ENCODE measurements at places on chromosomes 16 and 17.
A peak's percentile ranks its signal among the peaks of the same experiment; 100 is the strongest.

- no peak for DNase-seq
These were observed 26.7 kb downstream of the CCL4 start for GRCh38 chr17:36130346-36130745.

DNA sequence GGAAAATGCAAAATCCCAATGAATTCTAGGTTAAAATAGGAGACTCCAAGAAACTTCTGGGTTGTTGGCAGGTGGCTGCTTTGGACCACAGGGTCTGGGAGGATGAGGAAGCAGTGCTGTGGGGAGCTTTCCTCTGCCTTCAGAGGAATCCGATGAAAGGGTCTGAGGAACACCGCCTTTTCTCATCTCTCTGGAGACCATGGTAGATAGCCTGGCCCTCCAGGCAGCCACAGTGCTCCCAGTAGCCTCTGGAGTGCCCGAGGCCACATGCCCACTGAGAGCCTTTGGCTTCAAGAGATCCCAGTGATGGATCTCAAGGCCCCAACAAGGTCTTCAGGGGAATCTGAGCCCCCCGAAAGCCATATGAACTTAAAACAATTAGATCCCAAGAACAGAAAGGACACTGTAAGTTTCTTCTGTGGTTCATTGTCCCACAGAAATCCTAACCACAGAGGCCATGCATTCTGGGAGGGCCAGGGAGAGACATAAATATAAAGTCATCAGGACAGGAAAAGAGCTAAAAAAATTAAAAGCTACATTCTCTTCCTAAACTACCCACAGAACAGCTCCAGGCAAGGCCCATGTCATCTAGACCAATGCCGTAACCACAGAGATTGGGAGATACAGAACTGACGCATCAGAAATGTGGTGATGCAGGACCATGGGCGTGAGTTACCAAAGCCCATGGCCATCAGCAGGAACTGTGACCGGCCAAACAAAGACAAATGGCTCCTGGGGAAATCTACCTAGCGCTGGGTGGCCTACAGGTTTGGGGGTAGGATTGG is 24.3 kb downstream of the TK2 start:
- DNase-seq: no peak

GRCh38 chr17:61157246-61157886 is 242.3 kb upstream of the TBX2 start:
- no peak for DNase-seq

GRCh38 chr17:81339534-81340296 is 44.6 kb upstream of the SLC38A10 start:
- peak; percentile 67 for DNase-seq

- DNase-seq: no peak
These were observed 18.8 kb upstream of the GLG1 start for GRCh38 chr16:74625500-74626350.

DNA sequence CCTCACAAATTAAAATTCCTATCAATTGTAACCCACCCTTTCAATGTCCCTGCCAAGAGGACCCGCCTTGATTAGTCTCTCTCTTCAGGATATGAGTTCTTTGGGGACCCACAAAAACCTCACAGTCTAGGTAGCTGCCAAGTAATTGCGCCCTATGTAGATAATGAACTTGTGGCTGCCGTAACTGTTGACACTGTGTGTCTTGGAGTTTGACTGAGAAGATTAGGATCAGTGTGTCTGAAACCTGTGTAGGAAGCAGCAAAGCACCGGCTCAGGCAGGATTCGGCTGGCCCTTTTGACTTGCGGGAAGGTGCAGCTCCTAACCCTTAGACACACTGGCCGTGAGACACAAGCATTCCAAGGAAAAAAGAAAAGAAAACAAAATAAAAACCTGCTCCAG is 17.8 kb upstream of the SLC6A4 start:
- DNase-seq: no peak

DNA sequence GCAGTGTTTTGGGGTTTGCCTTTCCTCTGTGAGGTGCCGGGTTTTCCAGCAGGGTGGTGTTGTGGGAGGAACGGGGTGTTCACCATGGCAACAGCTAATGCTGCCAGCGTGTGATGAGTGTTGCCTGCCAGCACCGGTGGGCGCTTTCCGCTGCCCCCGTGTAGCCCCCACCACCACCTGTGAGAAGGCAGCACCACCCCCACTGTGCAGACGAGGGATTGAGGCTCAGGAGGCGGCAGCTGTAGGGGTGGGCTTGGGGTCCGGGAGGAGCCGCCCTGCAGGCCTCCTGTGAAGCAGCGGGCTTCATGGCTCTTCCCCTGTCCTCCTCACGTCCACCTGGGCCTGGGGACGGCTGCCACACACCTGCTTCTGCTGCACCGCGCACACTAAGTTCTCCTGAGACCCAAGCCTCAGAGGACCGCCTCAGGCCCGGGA is 5.2 kb downstream of the RAB40C start:
- DNase-seq: peak; percentile 50

- no peak for DNase-seq
These were observed 631 bp downstream of the TBL3 start for GRCh38 chr16:1972490-1972877.

- peak; percentile 48 for DNase-seq
These were observed 3.2 kb upstream of the ELOB start for GRCh38 chr16:2779978-2780898.

DNA sequence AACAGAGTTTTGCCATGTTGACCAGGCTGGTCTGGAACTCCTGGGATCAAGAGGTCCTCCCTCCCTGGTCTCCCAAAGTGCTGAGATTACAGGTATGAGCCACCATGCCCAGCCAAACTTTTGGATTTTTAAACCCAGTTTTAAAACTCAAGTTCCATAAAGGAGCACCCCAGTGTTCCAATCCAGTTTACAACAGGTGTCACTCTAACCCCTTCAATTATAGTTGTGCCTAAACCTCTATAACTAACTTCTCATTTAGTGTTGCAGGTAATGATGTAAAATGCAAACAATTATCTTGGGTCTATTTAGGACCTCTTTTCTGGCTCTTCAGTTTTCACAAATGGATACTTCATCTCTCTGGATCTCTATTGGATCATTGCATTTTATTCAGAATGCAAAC is 7.8 kb upstream of the ADAP2 start:
- DNase-seq: no peak

DNA sequence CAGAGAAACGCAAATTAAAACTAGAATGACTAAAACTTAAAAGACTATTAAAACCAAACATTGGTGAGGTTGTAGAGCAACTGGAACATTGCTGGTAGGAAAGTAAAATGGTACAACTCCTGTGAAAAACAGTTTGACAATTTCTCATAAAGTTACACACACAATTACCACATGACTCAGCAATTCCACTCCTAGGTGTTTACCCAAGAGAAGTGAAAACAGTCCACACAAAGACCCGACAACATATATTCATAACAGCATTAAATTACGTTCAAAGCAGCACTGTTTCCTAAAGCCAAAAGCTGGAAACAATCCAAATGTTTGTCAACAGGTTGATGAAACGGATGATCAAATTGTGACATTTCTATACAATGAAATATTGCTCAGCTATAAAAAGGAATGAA is 26.5 kb upstream of the ALOX12 start:
- DNase-seq: no peak

DNA sequence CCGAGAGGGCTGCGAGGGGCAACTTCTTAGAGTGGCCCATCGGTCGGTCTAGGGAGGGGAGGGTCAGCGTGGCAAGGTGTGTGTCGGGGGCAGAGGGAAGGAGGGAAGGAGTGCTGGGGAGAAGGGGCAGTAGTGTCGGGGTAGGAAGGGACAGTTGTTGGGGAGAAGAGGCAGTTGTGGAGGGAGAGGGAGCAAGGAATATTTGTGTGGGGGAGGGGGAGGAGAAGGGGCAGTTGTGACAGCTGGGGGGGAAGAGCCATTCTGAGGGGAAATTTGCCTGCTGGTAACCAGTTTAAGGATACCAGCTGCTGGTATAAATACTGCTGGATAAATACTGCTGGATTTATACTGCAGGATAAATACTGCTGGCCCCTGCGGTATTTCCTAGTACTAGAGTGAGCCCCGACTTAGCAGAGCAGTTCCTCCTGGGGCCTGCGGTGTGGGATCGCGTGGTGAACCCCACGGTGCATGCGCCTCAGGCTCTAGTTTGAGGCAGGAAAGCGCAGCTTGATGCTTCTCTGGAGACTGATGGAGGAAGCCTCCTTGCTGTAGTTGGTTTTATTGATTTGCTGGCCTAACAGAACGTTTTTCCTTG is 309 bp downstream of the DNAH2 start:
- DNase-seq: no peak

- no peak for DNase-seq
These were observed 80.2 kb downstream of the TMEM114 start for GRCh38 chr16:8510160-8510559.

- peak; percentile 56 for DNase-seq
These were observed 10.3 kb downstream of the CENPV start for GRCh38 chr17:16342979-16343378.

GRCh38 chr16:12672986-12673385 is 130.7 kb downstream of the CPPED1 start:
- DNase-seq: no peak

GRCh38 chr16:12462426-12463280 is 341.0 kb downstream of the CPPED1 start:
- no peak for DNase-seq

- peak; percentile 92 for DNase-seq
These were observed at the start of gene MPP2 for GRCh38 chr17:43907425-43907981. Gene MPP2, minus strand, starts transcription at chr17:43907536. Its CDS starts 3,076 bp downstream, at chr17:43904460.

GRCh38 chr17:33987162-33987561 is 267.9 kb upstream of the CCL2 start:
- DNase-seq: no peak

DNA sequence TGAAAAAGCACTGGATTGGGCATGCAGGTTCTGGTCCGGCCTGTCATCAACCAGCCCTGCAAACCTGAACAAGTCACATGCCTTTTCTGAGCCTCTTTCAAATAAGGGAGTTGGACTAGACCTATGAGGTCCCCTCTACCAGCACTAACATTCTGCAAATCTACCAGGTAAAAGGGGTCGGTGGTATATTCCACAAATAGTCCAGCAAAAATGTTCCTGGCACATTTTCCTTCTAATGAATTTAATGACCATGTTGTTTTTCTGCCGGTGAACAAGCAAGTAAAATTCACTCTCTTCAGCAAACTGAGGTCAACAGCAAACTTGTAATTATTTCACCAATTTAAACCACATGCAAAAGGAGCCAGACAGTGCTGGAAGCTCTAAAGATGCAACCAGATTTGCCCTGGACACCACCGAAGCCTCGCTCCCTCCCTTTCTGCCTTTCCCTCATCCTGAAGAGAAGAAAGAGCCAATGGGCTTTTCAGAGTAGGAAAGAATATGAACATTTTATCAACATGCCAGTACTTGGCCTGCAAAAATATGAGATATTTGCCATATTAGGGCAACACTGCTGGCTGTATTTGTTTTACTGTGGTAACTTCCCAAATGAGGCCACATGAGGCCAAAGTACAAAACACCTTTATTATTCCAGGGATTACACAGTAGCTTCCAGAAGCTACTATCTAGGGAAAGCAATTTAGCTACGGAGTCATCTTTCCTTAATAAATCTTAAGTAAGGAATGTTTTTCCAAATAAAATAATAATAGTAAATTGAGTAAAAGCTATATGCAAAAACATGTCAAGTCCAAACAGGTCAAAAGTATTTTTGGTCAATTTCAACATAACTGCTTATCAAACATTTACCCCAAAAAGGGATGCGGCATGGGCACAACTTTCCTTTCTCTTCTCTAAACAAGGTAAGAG is 45.0 kb downstream of the USP31 start:
- no peak for DNase-seq

DNA sequence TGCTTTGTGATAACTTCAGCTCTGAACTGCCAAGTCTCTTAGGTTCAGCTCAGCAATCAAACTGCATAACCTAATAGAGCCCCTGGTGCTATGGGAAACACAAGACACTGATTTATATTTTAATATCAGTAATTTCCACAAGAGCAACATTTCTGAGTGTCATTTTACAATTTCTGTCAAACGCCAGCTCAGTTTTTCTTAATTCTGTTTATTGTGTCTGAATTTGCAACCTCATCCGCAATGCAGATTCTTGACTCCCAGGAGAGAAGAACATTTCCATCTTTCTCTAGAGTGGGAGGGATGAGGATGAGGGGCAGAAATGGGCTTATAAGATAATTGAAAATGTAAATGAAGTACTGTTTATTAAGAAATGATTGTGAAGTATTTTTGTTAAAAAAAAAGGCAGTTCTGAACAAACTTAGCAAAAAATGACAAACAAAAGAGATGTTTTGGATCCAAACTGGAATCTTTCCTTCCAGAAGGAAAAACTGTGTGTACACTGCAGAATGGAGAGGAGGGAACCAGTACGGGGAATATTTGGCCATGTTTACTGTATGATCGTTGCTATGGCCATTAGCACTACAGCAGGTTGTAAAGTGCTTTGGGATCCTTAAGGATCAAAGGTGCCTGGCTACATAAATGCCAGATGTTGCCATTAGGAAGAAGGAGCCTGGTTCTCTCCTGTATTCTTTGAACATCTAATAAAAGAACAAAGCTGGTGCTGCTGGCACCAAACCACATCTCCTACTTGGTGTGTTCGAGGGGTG is 7.4 kb upstream of the PMFBP1 start:
- DNase-seq: no peak

DNA sequence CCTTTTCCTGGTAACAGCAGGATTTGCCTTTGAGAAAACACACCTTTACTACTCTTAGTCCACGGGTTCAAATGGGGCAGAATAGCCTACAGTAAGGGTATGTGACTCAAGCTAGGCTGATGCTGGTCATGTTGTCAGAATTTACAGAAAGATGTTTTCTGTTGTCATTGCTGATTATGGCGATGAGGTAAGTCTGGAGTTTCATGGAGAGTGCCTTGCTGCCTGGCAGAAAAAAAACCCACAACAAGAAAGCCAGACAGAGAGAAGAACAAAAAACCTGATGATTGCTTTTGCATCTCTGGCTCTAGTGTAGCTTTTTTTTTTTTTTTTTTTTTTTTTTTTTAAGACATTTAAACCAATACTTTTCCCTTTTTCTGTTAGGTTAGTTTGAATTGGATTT is 47.9 kb downstream of the SLC6A4 start:
- DNase-seq: no peak

GRCh38 chr17:14904386-14904785 is 360.7 kb downstream of the PMP22 start:
- DNase-seq: no peak

DNA sequence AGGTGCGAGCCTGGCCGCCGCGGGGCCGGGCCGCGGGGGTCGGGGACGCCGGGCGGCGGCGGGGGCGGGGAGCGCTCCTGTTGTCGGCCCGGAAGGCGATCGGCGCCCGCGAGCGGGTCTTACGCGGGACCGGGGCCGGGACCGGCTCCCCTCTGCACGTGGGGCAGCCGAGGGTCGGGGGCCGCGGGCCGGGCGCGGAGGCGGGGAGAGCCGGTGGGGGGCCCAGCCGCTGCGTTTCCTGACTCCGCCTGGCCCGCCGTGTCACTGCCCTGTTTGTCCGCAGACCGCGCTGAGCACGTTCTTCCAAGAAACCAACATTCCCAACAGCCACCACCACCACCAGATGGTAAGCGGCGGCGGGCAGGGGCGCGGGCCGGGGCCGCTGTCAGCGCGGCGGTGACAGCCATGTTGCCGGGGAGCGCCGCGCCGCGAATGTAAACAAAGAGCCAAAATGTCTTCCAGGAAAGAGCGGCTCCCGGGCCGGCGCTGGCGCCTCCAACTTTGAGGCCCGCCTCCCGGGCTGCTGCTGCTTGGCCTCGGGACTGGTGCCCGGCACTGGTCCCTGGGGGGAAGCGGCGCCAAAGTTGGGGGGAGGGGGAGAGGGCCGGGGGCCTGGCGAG is 586 bp downstream of the UBALD2 start:
- DNase-seq: peak; percentile 86

Data from sigmoid colon (tissue), 7 donors.